ENCODE measurements at places on chromosomes 12 and 14. TPM values are rescaled to one million over a fixed set of nuclear protein-coding genes. Genes with fewer than 3 reads are reported as not detected.

RDH12 gene
- polyA plus RNA-seq: 31.2 TPM

RASSF9 gene
- polyA plus RNA-seq: 1.2 TPM

INHBE gene
- polyA plus RNA-seq: 0.01 TPM

KLHDC1 gene
- polyA plus RNA-seq: 2.3 TPM

SSTR1 gene
- polyA plus RNA-seq: 0.12 TPM

CPNE6 gene
- 0.06 TPM for polyA plus RNA-seq

LGR5 gene
- polyA plus RNA-seq: 0.01 TPM

CCDC177 gene
- polyA plus RNA-seq: 0.04 TPM

DHRS2 gene
- polyA plus RNA-seq: 0.14 TPM

SLC17A8 gene
- not detected for polyA plus RNA-seq

SRRM4 gene
- polyA plus RNA-seq: under 0.01 TPM

SLC8A3 gene
- polyA plus RNA-seq: not detected

NEUROD4 gene
- polyA plus RNA-seq: not detected

LARP4 gene
- 8.1 TPM for polyA plus RNA-seq

CD4 gene
- 1.4 TPM for polyA plus RNA-seq

ZDHHC22 gene
- polyA plus RNA-seq: not detected

KRT6A gene
- 945 TPM for polyA plus RNA-seq

NPAS3 gene
- 0.08 TPM for polyA plus RNA-seq

SLC4A8 gene
- 0.05 TPM for polyA plus RNA-seq

PRICKLE1 gene
- polyA plus RNA-seq: 0.91 TPM

PLCZ1 gene
- polyA plus RNA-seq: not detected

RAD9B gene
- polyA plus RNA-seq: 0.20 TPM

MAX gene
- 66.8 TPM for polyA plus RNA-seq

MYO1H gene
- polyA plus RNA-seq: 0.86 TPM

SYT1 gene
- 0.09 TPM for polyA plus RNA-seq

NGB gene
- 0.04 TPM for polyA plus RNA-seq

HRK gene
- polyA plus RNA-seq: 0.18 TPM

TAS2R13 gene
- not detected for polyA plus RNA-seq

Data from esophagus (tissue), 2 donors.